Stimulated activated CD8-positive, alpha-beta memory T cell treated with anti-CD3 and anti-CD28 coated beads, Interleukin-4, amount 100 ng/mL, for 48 hours (primary cell): ENCODE measurements at places on chromosomes 1 and 21.

GRCh38 chr1:230375780-230376179 lies 50.4 kb downstream of the PGBD5 start:
- DNase-seq = no peak

DNA sequence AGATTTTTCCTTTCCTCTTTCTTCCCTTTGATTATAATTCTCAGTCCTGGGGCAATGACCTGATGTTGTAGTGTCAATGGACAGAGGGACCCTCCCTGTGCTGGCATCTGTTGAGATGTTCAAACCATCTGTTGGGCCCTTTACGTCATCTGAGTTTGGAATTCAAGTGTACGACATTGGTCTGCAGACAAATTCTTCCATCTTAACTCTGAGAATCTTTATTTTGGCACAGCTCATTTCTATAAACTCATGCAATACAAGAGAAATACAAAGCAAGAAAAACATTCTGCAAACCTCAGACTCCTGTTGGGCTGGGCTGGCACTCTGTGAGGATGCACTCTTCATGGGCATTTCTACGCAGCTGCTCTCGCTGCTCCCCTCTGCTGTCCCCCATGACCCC lies 54.2 kb downstream of the IFI44 start:
- no peak for DNase-seq

DNA sequence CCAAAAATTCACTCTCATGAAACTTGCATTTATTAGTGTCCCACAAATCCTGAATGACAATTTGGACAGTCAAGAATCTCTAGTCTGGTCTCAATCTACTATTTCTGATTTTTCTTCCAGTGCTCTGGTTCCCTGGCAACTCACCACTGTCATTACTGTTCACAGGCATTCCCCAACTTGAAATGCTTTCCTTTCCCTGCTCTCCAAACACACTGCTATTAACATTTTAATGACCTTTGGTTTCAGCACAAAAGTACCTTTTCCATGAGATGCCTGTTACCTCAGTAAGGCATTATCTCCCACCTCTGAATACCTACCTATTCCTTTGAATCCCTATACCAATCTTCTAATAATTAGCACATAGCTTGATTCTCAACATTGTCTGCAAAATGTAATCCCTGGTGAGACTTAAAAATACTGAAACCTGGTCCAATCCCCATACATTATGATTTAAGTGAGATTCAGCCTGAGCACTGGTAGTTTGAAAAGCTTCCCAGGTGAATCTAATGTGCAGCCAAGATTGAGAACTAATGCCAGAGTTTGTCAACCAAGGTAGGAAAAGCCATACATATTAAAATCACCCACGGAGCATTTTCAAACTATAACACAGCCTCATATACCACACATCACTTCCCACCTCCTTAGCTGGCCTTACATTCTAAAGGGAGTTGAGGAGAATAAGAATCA lies 11.7 kb upstream of the ANGPTL3 start:
- no peak for DNase-seq

GRCh38 chr1:7754234-7754633 lies 16.9 kb upstream of the VAMP3 start:
- no peak for DNase-seq

GRCh38 chr1:99970713-99971255 lies 988 bp downstream of the SLC35A3 start:
- no peak for DNase-seq

DNA sequence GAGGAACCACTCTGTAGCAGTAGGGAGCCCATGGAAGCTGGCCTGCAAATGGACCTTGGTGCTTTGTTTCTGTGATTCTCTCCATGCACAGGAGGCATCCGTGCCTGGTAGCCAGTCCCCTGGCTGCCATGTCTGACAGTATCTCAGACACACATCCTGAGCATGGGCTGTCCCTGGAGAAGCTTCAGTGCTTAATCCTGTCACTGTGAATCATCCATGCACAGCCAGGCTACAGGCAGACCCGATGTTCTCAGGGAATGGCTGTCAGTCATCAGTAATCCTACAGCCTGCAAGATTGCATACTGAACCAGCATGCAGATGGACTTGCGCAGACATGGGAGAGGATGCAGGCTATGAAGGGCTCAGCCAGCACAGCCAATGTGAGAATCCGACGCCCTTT lies 606.3 kb upstream of the PLXNA2 start:
- DNase-seq = no peak

DNA sequence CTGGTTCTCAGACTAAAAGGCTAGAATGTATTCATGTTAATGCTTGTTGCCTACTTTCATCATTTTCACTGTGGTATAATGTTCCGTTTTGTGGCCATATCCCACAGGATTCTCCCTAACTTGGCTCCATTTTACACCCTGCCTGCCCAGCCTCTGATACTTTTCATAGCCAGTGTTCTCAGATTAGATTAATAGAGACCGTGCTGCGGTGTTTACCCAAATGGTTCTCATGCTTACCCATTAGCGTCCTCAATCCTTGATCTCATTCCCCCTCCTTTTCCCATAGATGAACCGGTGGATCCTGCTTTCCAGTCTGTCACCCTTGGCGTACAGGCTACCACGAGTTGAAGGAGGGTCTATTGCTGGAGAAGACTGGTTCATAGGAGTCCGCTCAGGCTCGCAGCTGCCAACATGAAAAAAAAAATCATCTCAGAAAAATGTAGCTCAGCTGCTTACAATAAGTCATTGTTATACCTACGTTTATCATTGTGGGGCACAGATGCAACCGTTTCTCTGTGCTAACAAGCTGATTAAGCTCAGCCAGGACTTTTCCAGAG lies 78.7 kb downstream of the SETD4 start:
- no peak for DNase-seq

- no peak for DNase-seq
Observed at GRCh38 chr21:25660233-25660632, 21.2 kb downstream of the JAM2 start.

DNA sequence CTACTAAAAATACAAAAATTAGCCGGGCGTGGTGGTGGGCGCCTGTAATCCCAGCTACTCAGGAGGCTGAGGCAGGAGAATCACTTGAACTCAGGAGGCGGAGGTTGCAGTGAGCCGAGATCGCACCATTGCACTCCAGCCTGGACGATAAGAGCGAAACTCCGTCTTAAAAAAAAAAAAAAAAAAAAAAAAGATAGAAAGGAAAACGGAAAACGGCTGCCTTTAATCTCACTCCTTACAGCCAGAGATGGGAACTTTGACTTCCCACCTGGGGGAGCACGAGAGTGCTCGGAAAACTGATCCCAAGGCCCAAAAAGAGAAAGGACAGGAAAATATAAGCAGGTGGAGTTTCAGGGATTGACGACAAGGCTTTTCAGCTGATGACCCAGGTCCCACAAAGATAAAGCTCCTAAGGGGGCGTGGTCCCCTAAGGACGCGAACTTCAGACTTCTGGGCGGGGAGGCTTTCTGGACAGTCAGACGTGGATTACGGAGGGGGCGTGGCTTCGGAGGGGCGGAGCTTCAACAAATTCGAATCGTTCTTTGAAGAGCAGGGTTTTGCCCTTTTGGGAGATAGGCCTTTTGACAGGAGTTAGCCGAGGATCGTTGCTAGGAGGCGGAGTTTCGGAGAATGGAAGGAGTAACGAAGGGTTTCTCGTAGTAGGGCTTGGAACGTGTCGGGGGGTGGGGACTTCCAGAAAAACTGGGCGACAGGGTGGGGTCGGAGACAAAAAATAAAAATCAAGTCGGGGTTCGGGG lies 958 bp upstream of the CKS1B start:
- DNase-seq = peak; percentile 98

GRCh38 chr1:53771648-53772047 lies 32.7 kb upstream of the GLIS1 start:
- DNase-seq = no peak

GRCh38 chr1:230992100-230992774 lies 13.3 kb downstream of the ARV1 start:
- DNase-seq = no peak

DNA sequence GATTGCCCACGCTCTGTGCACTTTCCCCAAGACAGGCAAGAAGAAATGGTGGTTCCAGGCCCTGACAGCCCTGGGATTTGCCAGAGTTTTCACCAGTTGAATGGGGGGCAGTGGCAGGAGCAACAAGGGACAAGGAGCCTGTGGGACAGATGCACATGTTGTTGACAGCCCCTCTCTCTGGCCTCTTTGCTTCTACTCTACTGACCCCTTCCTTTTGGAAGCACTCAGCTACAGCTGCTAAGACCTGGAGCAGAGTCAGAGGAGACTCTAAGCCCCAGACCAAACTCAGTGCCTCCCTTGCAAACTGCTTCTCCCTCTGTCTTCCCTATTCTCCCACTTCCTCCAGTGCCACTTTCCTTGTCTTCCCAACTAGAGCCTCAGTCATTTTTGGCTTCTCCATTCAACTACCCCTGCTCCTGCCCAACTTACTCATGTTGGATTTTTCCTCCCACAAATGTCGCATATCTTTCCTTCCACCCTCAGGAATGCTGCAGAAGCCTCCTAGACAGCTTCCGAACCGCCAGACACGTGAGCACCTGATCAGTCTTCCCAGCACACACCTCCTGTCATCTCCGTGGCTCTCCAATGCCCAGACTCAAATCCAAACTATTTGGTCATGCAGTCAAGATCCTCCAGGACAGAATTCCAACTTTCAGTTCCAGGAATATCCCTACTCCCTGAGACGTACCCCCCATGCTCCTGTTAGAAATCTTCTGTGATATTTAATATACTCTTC lies 9.1 kb downstream of the INKA2 start:
- DNase-seq = no peak

GRCh38 chr21:22363504-22363903 lies 1365.3 kb downstream of the NCAM2 start:
- DNase-seq = no peak

GRCh38 chr1:226349081-226349480 lies 40.1 kb upstream of the LIN9 start:
- DNase-seq = no peak

GRCh38 chr1:235697508-235697907 lies 47.9 kb upstream of the GNG4 start:
- no peak for DNase-seq

DNA sequence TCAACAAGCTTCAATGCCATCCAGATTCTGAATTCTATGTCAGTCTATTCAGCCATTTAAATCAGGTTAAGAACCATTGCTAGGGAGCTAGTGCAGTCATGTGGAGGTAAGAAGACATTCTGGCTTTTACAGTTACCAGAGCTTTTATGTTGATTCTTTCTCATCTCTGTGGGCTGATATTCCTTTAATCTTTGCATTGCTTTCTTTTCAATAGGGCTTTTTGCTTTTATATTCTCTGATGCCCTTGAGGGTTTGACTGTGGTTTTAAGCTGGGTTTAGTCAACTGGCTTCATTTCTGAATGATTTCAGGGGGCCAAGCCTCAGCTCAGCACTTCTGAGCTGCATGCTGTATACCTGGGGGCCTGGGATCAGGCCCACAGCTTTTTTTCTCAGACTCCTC lies 51.0 kb upstream of the GORAB start:
- no peak for DNase-seq

GRCh38 chr21:45132841-45133573 lies 58.6 kb downstream of the ADARB1 start:
- DNase-seq = no peak

- no peak for DNase-seq
Observed at GRCh38 chr21:32359719-32360260, 33.0 kb downstream of the URB1 start.

GRCh38 chr1:146039844-146040194 lies 18.3 kb upstream of the HJV start:
- DNase-seq = no peak

- peak; percentile 86 for DNase-seq
Observed at GRCh38 chr1:92484472-92485380, 2.0 kb downstream of the GFI1 start.

DNA sequence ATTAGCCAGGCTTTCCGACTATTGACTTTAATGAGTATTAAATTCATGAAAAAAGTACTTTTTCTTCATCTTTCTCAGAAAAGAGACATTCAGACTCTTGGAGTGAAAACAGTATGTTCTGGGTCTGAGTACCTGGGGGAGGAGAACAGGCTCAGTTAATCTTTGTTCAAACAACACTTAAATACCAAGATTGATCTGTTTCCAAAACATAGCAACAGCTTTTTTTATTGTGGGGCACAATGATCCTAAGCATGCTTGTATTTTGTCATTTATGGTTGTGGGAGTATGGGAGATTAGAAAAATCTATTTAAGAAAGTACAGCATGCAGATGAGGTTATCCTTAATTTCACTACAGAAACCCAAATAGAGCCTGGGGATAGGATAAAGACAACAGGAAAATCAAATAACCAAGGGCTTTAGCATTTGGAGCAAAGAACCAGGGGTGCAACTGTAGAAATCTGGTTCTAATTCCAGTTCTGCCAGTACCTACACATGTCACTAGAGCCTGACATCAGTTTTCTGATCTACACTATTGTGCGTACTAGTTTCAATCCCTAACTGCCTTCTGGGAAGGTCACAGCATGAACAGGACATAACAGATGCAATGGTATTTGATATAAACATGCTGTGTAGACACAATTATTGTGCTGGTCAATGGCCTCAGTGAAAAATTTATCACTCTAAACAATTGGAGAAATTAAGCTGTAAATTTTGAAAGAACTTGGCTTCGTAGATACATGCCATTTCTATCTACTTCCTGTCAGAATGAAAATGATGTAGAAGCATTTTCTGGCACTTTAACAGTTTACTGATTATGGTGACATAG lies 91.2 kb downstream of the KCNK1 start:
- DNase-seq = no peak

- DNase-seq = no peak
Observed at GRCh38 chr1:65894738-65895605, 102.3 kb downstream of the PDE4B start.

- DNase-seq = no peak
Observed at GRCh38 chr1:9019896-9020295, 6.3 kb downstream of the SLC2A7 start.

DNA sequence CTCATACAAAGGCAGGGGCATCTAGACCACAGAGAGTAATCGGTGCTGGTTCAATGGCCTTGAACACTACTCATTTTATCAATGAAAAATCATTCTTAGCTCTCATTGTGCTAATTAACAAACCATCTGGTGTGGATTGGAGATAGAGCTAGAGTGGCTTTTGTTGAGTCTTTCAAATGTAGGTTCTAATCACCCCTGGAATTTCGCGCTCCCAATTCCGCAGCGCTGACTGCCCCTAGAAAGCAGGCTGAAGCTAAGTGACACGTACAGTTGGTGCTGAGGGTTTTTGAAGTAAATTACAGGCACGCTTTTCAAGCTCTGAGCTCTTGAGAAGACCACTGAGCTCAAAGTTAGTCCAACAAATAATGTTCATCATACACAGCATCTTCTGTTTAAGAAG lies 31.2 kb upstream of the CA6 start:
- no peak for DNase-seq

GRCh38 chr1:68565923-68566322 lies 69.0 kb upstream of the DEPDC1 start:
- DNase-seq = no peak
